ENCODE measurements at places on chromosomes 1 and 21.

GRCh38 chr1:236124965-236125364 is 17.4 kb upstream of the GPR137B start:
- DNase-seq = no peak

- DNase-seq = no peak
These were observed 20.3 kb upstream of the TMEM222 start for GRCh38 chr1:27301582-27302199.

GRCh38 chr1:221725735-221726672 is 15.9 kb downstream of the DUSP10 start:
- peak; percentile 31 for DNase-seq

GRCh38 chr1:69836971-69837636 is 269.4 kb downstream of the LRRC7 start:
- no peak for DNase-seq

- DNase-seq = no peak
These were observed 9.8 kb upstream of the COL6A1 start for GRCh38 chr21:45971616-45972352.

GRCh38 chr1:38028105-38028591 is 15.6 kb downstream of the UTP11 start:
- peak; percentile 26 for DNase-seq

DNA sequence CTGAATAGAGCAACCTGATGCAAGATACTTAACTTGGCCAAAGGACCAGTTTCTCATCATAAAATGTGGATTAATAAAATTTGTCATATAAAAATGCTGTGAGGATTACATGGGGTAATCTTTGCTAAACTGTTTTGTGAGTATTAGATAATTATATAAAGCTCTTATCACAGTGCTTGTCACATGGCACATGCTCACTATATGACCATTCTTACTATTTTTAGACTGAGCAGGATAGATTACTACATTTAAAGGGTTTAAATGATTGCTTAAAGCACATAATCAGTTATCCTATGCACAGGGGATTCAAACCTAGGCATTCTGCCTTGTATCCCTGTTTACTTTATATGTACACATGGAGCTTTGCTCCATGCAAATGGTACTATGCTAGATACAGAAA is 82.9 kb upstream of the COL24A1 start:
- DNase-seq = no peak

GRCh38 chr1:228403231-228403631 is 3.4 kb downstream of the TRIM11 start:
- no peak for DNase-seq

GRCh38 chr1:213852107-213852506 is 135.7 kb upstream of the PROX1 start:
- DNase-seq = peak; percentile 0

DNA sequence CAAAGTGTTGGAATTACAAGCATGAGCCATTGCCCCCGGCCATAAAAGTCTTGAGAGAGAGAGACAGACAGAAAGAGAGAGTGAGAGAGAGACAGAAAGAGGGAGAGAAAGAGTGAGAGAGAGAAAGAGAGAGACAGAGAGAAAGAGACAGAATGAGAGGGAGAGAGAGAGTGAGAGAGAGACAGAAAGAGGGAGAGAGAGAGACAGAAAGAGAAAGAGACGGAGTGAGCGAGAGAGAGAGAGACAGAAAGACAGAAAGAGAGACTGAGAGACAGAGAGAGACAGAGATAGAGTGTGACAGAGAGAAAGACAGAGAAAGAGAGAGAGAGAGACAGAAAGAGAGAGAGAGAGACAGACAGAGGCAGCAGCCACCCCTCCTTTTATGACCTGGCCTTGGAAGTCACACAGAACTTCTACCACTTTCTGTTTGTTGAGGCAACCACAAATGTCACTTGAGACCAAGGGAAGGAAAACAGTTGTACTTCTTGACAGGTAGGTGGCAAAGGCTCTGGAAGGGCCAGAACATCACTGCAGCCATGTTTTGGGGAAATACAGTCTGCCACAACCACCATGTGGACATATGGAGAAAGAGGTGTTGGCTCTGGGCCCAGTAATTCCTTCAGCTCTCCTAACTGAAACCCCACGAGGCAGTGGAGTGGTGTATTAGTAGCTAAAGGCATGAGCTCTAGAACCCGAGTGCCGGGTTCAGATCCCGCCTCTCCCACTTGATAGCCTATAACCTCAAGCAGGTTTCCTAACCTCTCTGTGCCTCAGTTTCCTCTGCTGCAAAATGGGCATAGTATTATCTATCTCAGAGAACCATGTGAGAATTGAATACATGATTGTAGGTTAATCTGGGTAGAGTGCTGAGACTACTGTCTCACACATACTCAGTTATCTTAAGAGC is 50.6 kb downstream of the TNFRSF8 start:
- no peak for DNase-seq

DNA sequence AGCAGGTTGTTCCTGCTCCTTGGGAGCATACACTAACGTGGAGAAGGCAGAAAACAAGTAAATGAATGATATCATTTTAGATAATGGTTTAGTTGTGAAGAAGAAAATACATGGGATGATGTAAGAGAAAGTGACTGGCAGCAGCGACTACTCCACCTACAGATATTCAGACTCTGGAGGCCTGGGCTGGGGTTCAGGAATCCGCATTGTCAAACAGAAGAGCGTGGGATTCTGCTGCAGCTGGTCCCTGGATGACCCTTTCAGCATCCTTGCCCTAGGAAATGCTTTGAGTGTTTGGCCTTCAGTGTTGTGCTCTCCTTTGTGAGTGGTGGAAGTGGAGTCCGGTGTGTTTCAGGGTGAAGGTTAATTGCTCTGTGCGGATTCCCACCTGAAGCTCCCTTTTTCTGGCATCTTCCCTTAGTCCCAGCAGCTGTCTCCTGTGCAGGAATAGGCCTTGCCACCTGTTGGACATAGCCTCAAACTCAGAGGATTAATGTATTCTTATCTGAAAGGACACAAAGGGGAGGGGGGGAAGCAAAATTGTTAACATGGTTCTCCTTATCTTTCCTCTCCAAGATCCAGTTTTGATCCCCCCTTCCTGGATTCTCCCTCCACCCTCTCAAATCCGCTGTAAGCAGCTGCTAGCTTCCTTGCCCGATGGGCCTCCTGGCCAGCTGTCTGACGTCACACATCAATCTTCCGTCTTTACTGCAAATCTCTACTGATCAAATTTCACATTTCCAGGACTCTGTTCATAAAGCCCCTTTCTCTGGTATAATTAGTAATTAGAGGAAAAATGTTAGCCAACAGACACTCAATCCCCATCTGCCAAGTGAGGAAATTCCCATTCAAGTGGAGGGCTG is 68.3 kb upstream of the SPAG17 start:
- DNase-seq = no peak

- no peak for DNase-seq
These were observed 24.3 kb upstream of the CLSTN1 start for GRCh38 chr1:9848022-9848421.
